AG04450 (cell line): ENCODE measurements at places on chromosomes 2 and 18. TPM values are rescaled to one million over a fixed set of nuclear protein-coding genes. Genes with fewer than 3 reads are reported as not detected.

GRCh38 chr2:28689771-28690170 is 61.9 kb upstream of the PPP1CB start:
- DNase-seq = no peak

GRCh38 chr18:4107049-4107467 is 348.0 kb downstream of the DLGAP1 start:
- no peak for DNase-seq

DNA sequence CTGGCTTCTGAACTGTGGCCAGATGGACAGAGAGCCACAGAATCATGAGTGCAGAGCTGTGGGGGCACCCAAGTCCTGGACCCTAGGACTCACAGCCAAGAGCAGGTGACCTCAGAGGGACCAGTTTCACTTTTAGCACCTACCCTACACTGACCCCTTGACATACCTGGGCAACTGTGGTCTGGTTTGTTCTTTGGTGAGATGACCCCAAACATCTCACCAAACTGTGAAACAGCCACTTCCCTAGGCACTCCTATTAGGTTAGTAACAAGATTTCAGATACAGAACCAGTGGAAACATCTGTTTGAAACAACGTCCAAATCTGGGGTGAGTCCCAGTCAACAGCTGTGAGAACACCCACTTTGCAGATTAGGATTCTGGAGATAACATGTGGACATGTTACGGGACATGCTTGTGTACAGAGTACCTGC is 1.9 kb upstream of the ZFP36L2 start:
- DNase-seq = no peak

- no peak for DNase-seq
Measured at GRCh38 chr2:108449410-108450130, 564 bp downstream of the GCC2 start.

GRCh38 chr18:2871111-2871720 is 24.4 kb downstream of the EMILIN2 start:
- DNase-seq = no peak

GRCh38 chr2:222424276-222424728 is at the start of gene SGPP2:
Gene SGPP2 (plus strand): TSS chr2:222424543. CDS start chr2:222424603, 60 bp downstream.
- no peak for DNase-seq

GRCh38 chr18:10015288-10015701 is 101.5 kb downstream of the VAPA start:
- no peak for DNase-seq

- DNase-seq = no peak
Measured at GRCh38 chr2:136891100-136891499, 125.8 kb downstream of the THSD7B start.

Gene WDR75
- polyA plus RNA-seq = 28.2 and 48.0 TPM in 2 replicates

GRCh38 chr2:88058191-88058590 is 2.6 kb upstream of the KRCC1 start:
- no peak for DNase-seq

- no peak for DNase-seq
Measured at GRCh38 chr2:16130541-16130880, 190.2 kb downstream of the MYCN start.

Gene PARD6G
- 9.6 and 11.2 TPM in 2 replicates for polyA plus RNA-seq

GRCh38 chr2:8152392-8153257 is 529.2 kb upstream of the ID2 start:
- no peak for DNase-seq

DNA sequence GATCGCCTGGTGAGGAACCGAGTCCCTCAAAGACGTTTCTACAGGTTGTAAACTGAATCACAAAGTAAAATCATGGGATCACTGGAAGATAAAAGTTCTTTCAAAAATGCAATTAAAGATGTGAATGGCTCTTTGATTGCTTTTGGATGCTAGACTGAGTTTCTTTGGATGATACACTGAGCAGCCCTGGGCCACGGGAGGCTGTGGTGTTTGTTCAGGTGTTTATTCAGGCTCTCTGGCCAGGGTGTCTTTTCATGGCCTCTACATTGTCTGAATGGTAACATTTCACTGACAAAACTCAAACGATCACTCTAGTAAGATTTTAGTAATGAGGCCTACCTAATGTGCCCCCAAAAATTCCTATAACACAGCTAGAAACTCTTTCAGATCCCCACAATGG is 48.4 kb upstream of the SPATS2L start:
- no peak for DNase-seq

Gene CFAP65
- not detected in 2 replicates for polyA plus RNA-seq

- no peak for DNase-seq
Measured at GRCh38 chr2:195382186-195382585, 274.8 kb upstream of the SLC39A10 start.

- no peak for DNase-seq
Measured at GRCh38 chr18:43606795-43607194, 329.5 kb upstream of the SYT4 start.

- peak; percentile 68 for DNase-seq
Measured at GRCh38 chr18:9017167-9017904, 85.2 kb upstream of the NDUFV2 start.

Gene CXCR4
- not detected in 2 replicates for polyA plus RNA-seq

GRCh38 chr18:31563778-31564177 is 27.9 kb upstream of the TTR start:
- DNase-seq = no peak

Gene DIPK1C
- not detected in 2 replicates for polyA plus RNA-seq

DNA sequence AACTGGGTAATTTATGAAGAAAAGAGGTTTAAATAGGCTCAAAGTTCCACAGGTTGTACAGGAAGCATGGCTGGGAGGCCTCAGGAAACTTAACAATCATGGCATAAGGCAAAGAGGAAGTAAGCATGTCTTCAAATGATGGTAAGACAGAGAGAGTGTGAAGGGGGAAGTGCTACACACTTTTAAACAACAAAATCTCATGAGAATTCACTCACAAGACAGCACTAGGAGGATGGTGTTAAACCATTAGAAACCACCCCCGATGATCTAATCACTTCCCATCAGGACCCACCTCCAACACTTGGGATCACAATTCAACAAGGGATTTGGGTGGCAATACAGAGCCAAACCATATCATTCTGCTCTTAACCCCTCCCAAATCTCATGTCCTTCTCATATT is 34.9 kb downstream of the CFAP210 start:
- DNase-seq = no peak

Gene NPPC
- polyA plus RNA-seq = not detected in 2 replicates

- DNase-seq = no peak
Measured at GRCh38 chr2:212028798-212029394, 509.7 kb downstream of the ERBB4 start.

Gene UGT1A5
- polyA plus RNA-seq = not detected in 2 replicates

DNA sequence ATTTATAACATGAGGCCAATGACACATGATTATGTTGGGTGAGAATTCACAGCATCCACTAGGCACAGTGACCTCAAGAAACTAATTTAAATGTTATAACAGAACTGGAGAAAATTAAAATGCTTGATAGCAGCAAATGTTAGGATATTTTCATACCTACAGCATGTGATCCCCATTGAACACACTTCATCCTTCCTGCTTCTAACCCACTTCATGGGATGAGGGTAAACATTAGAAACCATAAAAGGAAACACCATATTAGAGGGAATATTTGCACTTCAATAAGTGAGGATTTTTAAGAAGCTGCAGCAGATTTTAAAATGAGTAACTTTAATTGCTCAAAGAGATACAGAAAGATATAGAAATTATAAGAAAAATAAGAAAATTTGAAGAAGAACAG is 117.1 kb downstream of the FSHR start:
- no peak for DNase-seq

DNA sequence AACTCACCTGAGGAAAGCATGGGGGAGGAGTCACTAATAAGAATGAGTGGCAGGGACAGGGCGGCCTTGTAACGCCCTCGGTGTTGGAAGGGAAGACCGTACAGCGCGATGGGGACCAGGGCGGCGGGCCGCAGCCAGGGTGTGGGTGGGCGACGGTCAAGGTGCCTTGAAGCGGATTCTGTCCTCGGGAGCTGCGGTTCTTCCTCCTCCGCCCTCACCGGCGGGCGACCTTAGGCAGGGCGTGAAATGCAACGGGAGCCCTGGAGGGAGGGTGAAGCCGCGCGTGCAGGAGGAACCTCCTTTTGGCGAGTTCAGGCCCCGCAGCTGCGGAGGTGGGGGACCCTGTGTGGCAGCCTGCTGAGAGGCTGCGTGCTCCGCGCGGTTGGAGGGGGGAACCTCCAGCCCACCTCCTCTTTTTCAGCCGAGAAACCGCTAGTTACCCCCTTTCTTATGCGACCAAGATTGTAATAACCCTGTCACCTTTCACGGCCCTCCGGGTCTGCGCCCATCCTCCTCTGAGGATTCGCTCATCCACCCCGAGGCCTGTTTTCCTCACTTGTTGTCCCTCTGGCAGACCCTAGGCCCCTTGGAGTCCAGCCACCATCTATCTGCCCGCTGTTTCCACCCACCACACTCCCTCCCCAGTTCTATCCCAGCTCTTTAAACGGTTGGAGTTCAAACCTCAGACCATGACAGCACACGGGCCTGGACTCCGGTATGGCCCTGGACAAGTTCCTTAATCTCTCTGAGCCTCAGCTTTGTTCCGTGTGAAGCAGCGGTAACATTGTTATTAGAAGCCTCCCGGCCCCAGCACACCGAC is 823 bp upstream of the RNU2-63P start:
- DNase-seq = no peak

Gene DNAH6
- polyA plus RNA-seq = 0.02 and 0.05 TPM in 2 replicates

GRCh38 chr2:57497489-57498096 is 549.0 kb upstream of the VRK2 start:
- DNase-seq = no peak

- no peak for DNase-seq
Measured at GRCh38 chr2:178478130-178478438, 316 bp downstream of the FKBP7 start.

- DNase-seq = no peak
Measured at GRCh38 chr18:48887905-48888772, 62.6 kb downstream of the SMAD7 start.

DNA sequence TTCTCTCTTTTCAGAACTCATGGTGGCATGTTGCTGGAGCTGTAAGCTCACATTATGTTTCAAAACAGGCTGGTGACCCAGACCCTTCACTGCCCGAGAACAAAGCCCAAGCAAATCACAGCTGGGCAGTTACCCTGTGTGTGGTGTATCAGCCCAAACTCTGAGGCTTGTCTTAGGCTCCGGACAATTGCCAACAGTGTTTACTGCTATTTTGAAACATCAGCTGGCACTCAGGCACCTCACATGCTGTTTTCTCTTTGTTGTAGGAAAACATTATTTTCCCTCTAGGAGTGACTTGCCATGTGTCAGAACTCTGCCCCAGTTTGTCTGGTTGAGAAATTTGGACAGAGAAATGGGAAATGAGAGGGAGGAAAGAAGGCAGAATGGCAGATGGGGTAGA is 237.6 kb upstream of the APCDD1 start:
- DNase-seq = no peak

DNA sequence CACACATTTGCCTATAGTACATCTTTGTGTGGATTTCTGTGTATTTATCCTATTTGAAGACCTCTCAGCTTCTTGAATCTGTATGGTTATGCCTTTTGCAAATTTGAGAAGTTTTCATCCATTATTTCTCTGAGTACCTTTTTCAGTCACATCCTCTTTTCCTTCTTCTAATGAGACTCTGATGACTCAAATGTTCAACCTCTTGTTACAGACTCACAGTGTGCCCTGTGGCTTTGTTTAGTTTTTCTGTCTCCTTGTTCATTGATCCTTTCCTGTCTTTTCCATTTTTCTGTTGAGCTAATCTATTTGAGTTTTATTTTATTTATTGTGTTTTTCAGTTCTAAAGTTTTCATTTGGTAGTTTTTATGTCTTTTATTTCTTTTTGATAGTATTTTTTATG is 87.0 kb upstream of the LRP1B start:
- DNase-seq = no peak

DNA sequence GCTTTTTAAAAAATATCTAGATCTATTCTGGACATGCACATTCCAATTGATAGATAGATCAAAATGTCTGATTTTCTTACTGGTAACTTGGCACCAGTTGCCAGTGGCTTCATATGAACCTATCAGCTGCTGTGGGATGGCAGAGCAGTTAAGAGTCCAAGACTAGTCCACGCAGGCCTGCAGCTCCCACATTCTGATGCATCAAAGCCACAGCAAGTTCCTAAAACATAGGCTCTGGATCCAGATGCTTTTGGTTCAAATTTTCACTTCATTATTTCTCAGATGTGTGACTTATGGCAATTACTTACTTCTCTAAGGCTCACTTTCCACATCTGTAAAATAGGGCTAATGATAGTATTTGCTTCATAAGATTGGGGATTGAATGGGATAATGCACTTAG is 48.0 kb upstream of the CYP1B1 start:
- DNase-seq = no peak

DNA sequence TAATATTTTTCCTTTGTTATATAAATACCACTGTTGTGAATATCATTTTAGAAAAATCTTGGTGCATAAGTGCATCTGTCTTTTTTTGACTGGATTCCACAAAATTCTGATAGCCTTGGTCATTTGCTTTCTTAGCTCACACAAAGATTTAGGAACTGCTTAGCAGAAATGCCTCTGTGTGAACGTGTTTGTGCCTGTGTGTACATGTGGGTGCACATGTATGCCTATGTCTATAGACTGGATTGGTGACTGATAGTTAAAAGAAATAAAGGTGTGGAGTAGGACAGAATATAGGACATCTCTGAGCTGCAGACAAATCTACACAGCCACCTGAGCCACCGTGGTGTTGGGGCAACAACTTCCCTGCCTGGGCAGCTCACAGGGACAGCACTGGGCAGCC is 93.8 kb downstream of the TSN start:
- DNase-seq = no peak

DNA sequence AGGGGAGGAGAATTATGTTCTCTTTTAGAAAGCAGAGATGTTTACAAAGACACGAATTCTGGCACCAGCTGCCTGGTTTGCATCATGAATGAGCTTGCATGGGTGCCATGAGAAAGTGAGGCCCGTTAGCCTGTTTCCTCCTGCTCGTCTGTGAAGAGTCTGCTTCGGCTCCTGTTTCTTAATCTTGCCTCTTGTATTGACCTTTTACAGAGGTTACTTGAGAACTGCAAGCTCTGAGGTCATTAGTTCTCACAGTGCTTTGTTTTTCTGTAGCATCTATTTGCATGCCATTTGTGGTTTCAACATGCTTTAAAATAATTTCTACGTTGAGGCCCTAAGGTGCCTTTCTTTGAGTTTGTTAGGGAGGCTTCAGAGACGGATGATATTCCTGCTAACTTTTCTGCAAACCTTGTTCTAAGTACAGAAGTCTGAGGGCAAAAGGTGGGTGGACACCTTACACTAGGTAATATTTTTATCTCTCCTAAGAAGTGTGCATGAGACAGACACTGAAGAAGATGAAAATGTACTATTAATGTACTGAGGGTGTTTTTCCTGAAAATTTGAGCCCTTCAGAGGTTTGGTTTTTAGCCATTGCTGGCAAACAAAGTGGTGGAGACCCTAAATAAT is 53.4 kb upstream of the LINC00305 start:
- DNase-seq = no peak

DNA sequence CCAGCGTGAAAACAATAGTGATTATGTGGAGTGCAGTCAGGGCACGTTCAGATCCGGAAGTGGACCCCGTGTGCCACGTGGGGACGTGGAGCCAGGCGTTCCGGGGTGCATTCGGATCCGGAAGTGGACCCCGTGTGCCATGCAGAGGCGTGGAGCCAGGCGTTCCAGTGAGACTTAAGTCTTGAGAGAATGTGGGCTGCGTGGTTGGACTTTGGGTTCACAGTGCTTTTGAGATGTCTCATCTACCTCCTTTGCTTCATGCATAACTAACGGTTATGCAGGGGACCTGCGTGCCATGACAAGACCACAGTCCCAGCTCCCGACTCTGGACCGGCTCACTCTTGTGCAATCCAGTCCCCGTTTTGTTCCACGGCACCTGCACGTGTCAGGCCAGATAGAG is 28.8 kb downstream of the CTDP1 start:
- DNase-seq = no peak
